ENCODE measurements at places on chromosomes 12 and 14.

- no peak for DNase-seq
These were observed 43.8 kb downstream of the MDM2 start for GRCh38 chr12:68851592-68852306.

DNA sequence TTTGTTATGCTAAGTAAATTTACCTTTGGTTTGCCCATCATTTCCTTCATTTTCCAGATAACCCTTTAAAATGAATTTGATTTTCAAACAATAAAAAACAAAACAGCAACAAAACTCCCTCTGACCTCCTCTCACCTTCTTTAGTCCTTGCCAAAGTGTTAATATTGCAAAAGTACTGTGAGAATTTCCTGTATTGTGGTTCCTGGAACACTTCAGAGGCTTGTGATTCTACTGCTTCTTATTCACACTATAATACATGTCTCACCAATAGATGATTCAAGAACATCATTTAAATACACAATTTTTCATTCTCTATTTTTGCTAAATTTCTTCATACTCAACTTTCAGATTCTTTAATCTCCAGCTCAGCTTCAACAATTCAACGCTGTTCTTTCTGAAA, at the start of gene KLRD1:
Gene KLRD1 (plus strand): TSS at position 241 of the 400 bp plus-strand sequence. CDS start 208 bp downstream, outside the sequence.
- DNase-seq, result no peak

DNA sequence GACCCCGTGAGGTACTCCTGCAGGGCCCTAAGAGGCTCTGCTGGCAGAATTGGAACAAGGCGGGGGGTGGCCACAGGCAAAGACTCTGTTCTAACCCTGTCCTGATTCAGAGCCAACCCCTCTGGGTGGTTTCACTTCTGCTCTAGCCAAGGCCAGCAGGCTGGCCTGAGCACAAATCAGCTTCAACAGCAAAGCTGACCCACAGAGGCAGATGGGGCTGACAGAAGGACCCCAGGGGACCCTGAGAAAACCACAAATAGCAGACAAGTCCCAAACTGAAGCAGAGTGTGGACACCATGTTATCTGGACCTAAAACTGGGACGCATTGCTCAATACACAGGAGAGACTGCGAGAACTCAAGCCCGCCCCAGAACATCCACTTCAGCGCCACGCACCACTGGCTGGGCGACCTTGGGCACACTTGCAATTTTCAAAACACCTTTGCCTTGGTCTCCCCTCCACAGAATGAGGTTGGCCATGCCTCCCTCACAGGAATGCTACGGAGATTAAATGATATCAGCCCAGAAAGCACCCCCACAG, 76.4 kb upstream of the DICER1 start:
- no peak for DNase-seq

- DNase-seq, result no peak
These were observed 2.3 kb downstream of the ACRBP start for GRCh38 chr12:6644903-6645302.

- DNase-seq, result no peak
These were observed 292.8 kb upstream of the SFSWAP start for GRCh38 chr12:131418121-131418520.

- DNase-seq, result no peak
These were observed 2.7 kb downstream of the CDK2 start for GRCh38 chr12:55969356-55969755.

DNA sequence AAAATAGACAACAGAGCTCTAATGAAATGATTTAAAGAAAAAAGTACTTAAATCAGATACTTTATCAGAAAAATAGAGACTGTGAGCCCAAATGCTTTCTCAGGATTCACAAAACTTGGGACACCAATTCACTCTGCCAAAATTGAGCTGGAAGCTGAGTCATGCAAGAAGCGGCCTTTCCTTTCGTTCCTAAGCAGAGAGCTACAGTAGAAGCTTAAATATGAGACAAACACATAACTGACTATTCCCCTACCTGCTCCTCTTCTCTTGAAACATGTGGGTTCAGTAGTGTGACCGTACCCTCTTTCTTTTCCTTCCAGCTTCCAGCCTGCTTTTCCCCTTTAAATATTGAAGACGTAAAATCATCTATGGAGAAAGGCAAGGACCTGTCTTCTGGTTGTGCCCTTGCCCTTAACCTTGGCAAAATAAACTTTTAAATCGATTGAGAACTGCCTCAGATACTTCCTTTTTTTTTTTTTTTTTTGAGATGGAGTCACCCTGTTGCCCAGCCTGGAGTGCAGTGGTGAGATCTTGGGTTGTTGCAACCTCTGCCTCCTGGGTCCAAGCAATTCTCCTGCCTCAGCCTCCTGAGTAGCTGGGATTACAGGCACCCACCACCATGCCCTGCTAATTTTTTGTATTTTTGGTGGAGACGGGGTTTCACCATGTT, 4.4 kb upstream of the SDS start:
- no peak for DNase-seq

DNA sequence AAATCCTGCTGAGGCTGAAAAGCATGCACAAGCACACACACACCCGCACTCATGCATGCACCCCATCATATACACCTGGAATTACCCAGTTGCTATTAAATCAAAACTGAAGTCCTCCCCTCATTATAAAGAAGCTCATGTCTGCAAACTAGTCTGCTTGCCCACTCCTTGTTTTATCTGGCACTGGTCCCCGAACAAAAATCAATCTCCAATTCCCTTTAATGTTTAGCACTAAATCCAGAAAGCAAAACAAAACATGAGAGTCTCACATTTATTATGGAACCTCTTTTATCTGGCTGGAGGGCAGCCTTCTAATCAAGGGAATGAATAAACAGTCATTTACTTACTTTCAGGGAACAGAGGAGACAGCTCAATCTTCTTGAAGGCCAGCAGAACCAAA, 1093.4 kb upstream of the FLRT2 start:
- DNase-seq, result no peak

DNA sequence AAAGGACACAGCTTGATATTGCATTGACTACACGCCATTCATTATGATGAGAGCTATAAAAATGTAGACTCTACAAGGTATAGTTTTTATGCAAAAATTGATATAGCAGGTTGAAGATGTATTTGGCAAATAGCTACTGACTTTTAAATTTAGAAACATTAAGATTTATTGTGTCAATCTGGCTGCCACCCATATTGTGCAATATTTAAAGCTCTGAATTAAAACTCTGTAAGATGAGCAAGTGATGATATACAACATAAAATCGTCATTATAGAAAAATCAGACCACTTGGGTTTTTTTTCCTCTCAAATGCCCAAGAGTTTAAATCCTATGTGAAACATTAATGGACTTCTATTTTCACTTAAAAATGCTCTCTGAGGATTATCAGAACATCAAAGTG, 36.8 kb upstream of the E2F7 start:
- DNase-seq, result no peak

DNA sequence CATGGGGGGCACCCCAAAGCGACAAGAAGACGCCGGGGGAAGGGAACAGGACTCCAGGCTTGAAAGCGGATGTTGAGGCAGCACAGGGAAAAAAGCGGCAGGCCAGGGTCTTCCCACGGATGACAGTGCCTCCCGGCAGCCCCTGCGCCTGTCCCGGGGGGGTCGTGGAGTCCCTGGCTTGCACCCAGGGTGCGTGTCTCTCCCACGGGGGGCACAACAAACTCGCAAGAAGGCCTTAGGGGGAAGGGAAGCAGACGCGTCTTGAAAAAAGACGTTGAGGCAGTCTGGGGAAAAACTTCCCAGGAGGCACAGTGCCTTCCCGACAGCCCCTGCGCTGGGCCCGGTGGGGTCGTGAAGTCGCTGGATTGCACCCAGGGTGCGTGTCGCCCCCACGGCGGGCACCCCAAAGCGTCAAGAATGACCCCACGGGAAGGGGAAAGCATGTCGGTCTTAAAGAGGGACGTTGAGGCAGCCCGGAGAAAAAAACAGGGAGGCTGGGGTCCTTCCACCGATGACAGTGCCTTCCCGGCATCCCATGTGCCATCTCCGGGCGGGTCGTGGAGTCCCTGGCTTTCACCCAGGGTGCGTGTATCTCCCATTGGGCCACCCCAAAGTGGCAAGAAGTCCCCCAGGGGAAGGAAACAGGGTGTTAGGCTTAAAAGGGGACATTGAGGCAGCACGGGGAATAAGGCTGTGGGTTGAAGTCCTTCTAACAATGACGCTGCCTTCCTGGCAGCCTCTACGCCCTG, 159.9 kb upstream of the ALG10B start:
- DNase-seq, result no peak

DNA sequence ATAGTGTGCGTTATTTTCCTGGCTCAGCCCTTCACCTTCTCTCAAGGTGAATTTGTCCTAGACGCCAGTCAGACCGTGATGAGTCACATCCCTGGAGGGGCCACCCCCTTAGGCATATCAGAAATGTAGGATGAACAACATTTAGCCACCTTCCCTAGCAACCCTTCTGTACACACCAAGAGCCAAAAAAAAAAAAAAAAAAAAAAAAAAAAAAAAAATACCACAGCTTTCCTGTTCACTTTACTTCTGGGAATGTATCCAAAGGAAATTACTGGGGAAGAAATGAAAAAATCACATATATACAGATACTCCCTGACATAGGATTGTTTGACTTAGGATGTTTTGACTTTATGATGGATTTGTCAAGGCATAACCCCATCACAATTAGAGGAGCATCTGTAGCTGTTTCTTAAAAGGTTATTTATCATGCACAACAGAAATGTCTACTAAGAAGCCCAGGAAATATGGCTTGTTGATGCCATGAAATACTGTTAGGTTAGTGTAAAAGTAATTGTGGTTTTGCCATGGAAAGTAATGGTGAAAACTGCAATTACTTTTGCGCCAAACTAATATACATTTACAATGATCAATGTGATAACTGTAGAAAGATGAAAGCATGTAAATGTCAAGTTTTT, 68.2 kb upstream of the BDKRB2 start:
- no peak for DNase-seq

- no peak for DNase-seq
These were observed 64.9 kb upstream of the DICER1 start for GRCh38 chr14:95222151-95222631.

DNA sequence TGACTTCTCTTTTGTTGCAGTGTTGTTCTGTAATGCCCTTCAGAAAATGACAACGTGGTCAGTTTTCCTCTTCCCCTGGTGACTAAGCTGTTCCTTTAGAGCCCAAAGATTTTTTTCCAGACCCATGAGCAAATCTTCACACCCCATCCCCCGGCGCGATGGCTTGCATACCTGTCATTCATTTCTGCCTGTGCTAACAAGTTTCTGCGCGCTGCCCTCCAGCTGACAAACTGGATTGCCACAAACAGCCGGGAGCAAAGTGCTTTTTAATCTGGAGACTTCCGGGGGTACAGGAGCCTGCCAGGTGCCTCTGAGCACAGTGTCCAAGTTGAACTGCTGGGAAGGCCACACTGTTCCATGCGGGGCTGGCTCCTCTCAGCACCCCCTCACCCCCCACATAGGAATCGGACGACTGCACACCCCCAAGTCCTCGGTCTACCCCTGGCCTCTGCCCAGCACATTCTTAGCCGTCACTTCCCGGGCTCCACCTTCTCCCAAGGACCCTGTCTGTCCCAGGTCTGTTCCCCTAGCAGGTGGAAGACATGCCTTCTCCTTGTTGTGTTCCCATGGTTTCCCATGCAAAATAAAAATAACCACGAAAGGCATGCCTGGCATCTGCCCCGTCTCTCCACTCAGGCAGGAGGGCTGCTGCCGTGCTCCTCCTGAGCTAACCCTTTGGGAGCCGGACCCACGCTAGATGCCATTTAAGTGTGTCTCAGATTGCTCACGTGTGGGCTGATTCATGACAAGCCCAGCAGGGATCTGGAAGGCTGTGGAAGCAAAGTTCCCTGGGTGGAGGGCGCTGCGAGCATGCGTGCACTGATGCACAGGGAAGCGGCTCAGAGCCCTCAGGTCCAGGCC, 14.1 kb downstream of the RILPL1 start:
- no peak for DNase-seq

DNA sequence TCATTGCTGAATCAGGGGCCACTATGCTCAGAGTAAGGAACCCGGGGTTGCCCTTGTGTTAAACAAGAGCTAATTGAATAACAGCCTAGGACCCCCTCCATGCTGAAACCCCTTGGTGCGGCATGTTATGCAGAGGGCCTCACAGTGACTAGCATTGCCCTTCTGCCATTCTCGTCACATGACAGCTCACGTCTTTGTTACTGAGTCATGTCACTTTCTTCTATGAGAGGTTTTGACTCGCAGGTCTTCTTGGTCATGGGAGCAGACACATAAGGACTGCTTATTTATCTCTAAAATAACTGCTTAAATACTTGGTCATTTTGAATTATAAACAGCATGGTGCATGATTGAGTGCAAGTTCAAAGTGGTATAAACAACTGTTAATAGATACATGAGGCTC, 24.9 kb downstream of the TCTN1 start:
- no peak for DNase-seq

GRCh38 chr14:92850492-92850891, 56.4 kb downstream of the GOLGA5 start:
- no peak for DNase-seq

DNA sequence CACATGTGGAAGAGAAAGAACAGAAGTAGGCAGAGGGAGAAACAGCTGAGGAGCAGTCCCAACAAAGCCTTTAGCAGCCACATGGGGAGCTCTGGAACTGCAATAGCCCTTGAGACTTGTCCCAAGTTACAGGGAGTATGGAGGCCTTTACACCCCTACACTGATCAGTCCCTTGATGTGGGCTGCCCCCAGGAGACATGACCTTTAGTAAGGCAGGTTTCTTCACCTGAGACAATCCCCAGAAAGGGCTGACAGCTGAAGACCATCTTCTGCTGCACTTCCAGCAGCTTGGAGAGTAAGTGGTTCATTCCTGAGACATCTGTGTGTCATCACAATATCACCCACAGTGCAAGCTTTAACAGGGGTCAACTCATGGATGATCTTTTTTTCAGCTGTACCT, 8.6 kb upstream of the SNAPC1 start:
- no peak for DNase-seq

DNA sequence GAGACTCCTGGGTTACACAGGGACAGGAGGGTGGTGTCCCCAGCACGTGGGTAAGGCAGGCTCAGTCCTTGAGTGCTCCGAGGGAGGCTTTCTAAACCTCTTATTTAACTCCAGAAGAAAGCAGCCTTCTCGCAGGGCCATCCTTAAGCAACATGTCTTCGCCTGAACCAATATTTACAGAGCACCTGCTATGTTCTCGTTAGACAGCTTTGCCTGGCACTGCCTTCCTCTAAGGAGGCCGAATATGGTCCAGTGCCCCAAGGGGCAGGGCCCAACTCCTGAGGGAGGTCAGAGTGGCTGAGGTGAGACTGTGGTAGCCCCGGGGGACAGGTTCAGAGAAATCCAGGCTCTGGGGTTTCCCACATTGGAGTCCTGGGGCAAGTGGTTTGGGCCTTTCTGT, 2.1 kb upstream of the SCARB1 start:
- no peak for DNase-seq

DNA sequence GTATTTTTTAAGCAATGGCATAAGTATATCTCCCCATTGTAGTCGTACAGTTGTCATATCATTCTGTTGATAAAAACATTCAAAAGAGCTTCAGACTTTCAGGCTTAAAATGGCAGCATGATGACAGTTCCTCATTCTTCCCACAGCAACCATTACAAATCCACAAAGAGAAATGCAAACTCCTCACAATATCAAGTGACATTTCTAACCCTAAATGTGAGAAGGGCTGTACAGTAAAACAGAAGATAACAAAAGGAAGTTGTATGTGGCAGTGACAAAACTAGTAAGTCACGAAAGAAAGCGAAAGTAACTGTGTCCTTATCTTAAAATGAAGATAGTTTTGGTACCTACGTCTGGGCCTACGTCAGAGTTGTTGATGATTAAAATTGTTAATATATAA, 46.7 kb downstream of the GXYLT1 start:
- no peak for DNase-seq

GRCh38 chr12:100987552-100988521, 193.3 kb downstream of the ANO4 start:
- no peak for DNase-seq

Measured in NCI-H1436 treated with DMSO at 0.1 percent for 48 hours (cell line).